ENCODE measurements at places on chromosomes 16 and 17.

DNA sequence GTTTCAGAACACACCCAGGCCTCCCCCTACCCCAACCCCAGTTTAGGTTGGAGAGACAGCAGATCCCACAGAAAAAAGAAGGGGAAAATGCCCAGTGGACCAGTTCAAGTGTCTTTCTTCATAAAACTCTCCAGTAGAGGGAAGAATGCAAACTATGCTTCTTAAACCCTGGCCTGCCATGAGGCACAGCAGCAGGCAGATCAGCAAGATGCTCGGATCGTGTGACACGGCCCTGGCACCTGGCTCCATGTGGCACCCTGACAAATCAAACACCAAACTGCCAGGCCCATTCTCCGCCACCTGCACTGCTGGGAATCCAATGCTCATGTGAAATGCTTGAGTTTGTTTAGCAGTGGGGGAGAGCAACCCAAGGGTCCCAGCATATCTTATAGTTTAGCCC, 166.8 kb downstream of the SOX9 start:
- DNase-seq: no peak

GRCh38 chr16:49857423-49858181, 1.7 kb upstream of the ZNF423 start:
- peak; percentile 36 for DNase-seq

GRCh38 chr17:36524428-36524876, 10.2 kb downstream of the MYO19 start:
- DNase-seq: no peak

DNA sequence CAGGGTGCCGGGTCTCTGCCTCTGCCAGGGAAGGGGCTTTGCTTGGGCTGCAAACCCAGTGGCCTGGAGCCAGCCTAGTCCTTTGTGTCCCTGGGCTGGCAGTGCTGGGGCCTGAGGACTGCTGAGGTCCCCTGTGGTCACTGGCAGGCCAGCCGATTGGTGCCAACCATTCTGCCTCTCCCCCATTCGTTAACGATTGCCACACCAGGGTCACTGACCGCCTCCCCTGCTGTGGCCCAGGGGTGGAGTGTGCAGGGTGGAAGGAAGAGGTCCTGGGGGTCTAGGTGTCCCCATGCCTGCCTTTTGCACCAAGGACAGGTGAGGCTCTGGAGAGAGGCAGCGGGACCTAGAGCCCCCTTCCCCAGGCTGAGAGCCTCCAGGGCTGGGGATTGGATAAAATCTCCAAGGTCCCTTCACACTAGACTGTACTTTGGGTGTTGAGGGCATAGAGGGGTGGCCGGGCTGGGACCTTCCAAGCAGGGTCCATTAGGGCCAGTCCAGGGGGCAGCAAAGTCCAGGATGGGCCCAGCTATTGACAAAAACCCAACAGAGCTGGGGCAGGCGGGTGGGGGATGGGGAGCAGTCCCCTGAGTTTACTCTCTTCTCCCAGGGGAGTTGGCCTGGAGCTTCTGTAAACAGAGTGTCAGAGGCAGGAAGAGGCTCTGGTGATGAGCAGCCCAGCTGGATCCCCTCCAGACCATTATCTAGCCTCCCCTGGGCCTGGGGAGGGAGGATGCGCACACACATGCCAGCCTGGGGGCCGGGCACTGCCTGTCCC, 1.1 kb downstream of the VASN start:
- peak; percentile 17 for DNase-seq

GRCh38 chr17:53314521-53314920, 508.2 kb upstream of the KIF2B start:
- DNase-seq: no peak

GRCh38 chr17:76199469-76199868, 40.8 kb downstream of the RNF157 start:
- no peak for DNase-seq

DNA sequence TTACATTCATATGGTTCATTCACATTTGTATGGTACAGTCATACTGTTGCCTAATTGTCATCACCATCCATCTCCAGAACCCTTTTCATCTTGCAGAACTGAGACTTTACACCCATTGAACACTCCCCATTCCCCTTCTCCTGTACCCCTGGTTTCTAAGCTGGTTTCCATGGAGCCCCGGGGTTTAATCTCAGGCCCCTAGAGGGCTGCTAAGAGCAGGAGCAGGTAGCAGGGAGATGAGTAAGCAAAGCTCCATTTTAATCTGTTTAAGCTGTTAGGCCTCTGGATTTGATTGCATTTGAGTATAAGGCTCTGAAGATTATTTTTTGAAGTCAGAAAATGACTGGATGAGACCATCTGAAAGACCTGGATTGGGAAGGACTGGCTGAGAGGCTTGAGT, 68.5 kb upstream of the RPL38 start:
- DNase-seq: no peak

DNA sequence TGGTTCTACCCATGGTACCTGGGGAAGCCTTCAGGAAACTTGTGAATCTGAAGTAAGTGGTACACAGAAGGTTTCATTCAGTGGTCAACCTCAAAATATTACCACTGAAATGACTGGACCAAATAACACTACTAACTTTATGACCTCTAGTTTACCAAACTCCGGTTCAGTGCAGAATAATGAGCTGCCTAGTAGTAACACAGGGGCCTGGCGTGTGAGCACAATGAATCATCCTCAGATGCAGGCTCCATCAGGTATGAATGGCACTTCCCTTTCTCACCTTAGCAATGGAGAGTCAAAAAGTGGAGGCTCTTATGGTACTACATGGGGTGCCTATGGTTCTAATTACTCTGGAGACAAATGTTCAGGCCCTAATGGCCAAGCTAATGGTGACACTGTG, 55.9 kb upstream of the SLC5A11 start:
- DNase-seq: no peak

GRCh38 chr17:36599546-36600250, 1.7 kb upstream of the MRM1 start:
- no peak for DNase-seq

DNA sequence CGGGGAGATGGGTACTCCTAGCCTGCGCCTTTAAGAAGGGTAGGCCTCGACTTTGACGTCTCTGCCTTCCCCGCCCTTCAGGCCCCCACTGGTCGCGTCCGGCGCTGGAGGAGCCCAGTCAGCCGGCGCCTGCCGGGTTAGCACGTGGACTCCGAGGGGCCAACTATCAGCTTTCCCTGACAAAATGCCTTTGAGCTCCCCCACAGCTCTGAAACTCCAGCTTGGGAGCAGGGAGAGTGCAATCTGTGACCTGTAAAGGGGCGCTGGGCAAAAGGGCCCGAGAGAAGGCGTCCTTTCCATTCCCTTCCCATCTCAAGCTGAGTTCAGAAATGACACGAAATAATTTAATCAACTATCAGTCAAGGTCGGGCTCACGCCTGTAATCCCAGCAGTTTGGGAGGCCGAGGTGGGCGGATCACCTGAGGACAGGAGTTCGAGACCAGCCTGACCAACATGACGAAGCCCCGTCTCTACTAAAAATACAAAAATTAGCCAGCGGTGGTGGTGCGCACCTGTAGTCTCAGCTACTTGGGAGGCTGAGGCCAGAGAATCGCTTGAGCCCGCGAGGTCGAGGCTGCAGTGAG, 2.3 kb upstream of the SLC25A39 start:
- DNase-seq: peak; percentile 97

DNA sequence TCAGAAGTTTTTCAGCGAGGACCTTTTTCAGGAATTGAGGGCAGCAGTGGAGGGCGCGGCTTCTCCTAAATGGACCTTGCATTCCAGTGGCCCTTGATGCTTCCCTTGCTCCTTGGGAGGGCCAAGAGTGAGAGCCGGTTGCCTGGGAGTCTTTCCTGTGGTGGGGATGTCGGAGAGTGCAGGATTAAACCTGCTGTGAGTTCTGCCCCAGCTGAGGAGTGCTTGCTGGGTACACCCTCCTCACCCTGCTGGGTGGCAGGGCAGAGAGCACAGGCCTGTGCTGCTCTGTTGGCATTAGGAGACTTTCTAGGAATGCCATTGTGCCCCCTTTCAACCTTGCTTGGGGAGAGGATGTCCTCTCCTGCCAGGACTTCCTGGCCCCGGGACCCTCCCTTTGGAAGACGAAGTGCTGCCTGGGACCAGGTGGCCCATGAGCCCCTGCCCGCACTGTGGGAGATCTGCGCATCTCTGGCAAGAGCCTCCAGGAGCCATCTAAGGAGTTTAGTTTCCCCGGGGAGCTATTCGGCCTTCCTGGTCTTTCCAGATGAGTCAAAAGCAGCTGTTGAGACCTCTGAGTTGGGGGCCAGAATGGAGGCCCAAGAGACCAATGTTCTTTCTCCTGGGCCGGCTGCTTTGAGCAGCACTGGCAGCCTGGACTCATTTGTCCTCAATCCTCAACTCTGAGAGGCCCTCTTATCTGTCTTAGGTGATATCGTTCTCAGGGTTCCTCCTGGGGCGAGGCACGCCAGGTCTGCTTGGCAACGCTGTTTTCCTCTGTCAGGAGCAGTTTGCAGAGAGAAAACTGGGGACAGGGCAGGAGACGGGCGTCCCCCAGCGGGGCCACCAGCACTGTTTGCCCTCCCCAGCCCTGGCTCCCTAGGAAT, 5.6 kb downstream of the LLGL2 start:
- DNase-seq: no peak

DNA sequence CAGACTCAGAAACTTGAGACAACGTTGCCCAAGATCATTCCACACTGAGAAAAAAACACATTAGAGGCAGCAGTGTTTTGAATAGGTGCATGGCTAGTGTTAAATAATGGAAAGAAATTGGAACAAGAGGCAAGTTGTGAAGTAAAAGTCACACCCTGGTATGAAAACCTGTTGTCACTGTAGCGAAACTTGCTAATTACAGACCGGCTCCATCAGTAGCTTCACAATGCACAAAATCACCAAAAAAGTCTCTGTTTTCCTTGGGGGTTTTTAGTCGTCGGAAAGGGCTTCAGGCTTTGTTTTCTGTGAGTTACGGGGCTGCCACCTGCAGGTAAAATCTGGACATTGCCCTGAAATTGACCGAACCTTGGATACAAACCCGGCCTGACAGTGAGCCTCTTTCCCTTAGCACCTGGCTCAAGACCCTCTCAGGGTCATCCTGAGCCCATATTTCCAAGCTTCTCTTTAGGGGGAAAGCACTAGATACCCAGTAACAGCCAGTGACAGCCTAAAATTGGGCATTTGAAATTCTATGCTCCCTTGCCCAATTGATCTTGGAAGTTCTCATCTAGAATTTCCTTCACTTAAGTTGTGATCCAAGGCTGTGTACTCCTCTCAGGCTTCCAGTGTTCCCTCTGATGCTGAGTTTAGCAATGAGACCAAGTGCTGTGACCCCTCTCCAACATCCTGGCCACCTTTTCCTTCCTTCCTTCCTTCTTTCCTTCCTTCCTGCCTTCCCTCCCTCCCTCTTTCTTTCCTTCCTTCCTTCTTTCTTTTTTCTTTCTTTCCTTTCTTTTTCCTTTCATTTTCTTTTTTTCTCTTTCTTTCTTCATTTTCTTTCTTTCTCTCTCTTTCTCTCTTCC, 7.2 kb upstream of the GRB2 start:
- peak; percentile 43 for DNase-seq

GRCh38 chr17:78878871-78879527, 24.0 kb downstream of the CEP295NL start:
- no peak for DNase-seq

GRCh38 chr16:84141143-84141670, 3.8 kb downstream of the HSDL1 start:
- DNase-seq: no peak

DNA sequence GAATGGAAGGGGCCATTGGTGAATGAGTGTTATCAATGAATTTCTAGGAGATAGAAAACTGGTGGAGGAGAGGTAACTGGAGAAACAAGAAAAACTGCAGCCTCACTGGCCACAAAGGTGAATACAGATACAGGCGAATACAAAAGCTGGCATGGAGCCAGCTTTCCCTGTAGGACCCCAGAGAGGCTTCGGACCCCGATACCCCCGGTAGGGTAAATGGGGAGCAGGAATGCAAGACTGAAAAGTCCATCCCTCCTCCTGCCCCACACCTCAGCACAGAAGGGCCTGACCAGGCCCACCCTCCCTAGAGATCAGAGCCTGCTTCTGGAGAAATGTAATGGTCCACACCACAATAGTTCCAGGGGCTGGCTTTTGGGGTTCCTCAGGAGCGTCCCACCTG, 4.9 kb upstream of the MYLK3 start:
- no peak for DNase-seq

GRCh38 chr17:64183815-64184214, 53.9 kb upstream of the ERN1 start:
- no peak for DNase-seq

- DNase-seq: no peak
These were observed 9.7 kb downstream of the ERN1 start for GRCh38 chr17:64120159-64120810.

- no peak for DNase-seq
These were observed 3.7 kb downstream of the STARD3 start for GRCh38 chr17:39640591-39641031.

DNA sequence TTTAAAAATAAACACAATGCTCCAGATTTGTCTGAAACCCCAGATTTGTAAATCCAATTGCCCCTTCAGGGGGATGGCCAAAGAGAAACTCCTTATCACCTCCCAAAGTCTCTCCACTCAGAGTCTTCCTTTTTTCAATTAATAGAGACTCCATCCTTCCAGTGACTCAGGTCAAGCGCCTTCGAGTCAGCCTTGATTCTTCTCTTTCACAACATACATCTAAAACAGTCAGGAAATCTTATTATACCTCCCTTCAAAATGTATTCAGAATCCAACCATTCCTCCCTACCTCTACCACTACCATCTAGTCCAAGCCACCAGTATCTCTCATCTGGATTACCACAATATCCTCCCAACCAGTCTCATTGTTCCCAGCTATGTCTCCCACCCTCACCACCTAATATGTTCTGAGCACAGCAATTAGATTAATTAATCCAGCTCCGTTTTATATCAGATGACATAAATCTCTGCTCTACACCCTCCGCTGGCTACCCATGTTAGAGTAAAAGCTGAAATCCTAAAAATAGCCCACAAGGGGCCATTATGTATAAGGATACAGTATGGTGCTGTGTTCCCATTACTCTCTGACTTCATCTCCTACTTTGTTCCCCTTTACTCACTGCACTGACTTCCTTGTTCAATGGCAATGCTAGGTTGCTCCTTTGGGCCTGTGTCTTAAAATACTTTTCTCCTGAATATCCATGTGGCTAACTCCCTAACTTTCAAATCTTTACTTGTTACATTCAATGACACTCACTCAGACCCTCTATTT, 11.8 kb downstream of the SIAH1 start:
- no peak for DNase-seq

Measured in skin of body (tissue), 3 donors.